HuH-7.5 (cell line): ENCODE measurements at places on chromosomes 12 and 14.

DNA sequence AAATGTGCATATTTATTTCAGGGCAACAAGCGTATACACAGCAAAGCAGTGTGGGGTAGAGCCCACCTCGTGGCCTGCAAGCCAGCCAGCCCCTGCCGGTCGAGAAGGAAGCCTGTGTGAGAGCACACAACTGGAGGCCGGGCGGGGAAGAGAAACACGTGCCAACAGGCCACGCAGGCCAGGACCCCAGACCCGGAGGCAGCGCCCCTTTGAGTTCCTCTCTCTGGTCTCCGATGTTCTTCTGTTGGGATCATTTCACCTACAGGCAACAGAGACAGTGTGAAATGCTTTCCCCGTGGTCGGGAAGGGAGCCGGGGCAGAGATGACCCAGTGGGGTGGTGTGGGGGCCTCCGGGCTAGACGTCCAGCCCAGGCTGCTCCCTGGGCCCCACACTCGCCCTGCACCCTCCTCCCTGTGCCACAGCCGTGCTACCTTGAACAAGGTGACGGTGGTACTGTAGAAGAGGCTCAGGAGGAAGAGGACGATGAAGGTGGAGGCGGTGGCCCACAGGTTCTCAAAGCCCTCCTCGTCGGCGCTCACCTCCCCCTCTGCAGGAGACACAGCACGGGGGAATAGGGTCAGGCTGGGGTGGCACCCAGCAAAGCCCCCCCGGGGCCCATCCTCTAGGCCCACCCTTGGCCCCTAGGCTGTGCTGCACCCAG, 325.5 kb downstream of the TMEM121 start:
- DNase-seq = no peak

GRCh38 chr12:15590180-15590826, 198.9 kb downstream of the EPS8 start:
- peak; percentile 38 for DNase-seq

DNA sequence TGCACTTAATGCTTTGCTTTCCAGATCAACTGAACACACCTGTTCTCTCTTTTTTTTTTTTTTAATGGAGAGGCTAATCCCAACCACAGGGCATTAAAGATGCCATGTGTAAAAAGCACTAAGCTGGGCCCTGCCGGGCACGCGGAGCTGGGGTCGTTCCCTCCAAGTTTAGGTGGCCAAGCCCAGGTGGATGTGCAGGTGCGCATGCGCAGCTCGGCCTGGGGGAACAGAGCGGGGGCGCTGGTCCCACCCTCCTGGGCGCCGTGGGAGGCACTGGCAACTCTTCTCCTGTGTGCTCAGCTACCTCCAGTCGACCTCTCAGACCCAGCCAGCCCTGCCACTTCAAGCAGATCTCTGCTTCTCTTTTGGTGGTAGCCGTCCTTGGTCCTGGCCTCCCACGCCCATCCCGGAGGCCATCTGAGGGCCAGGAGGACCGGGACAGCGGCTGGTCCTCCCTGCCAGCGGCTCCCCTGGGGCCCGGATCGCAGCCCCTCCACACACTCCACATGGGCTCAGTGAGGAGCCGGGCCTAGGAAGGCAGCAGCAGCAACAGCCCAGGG, 679.3 kb downstream of the BCL11B start:
- no peak for DNase-seq

GRCh38 chr14:68473794-68474193, 319.1 kb downstream of the ZFP36L1 start:
- DNase-seq = no peak

DNA sequence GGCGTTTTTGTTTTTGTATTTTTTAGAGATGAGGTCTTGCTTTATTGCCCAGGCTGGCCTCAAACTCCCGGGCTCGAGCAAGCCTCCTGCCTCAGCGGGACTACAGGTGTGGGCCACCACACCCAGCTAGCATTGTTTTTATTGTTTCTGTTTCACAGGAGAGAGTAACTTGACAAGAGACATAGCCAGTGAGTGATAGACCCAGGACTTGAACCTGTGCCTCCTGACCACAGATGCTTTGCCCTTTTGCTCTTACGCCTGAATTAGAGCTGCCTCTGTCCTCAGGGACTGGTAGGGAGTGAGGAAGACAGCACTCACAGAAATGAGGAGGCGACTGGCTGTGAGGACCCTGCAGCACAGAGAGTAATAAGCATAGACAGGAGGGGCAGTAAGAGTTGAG, 2.3 kb downstream of the EVL start:
- no peak for DNase-seq

GRCh38 chr12:120077260-120077659, 39.3 kb downstream of the RAB35 start:
- DNase-seq = no peak

- DNase-seq = no peak
These were observed 83.3 kb downstream of the KITLG start for GRCh38 chr12:88496891-88497371.

GRCh38 chr12:12440784-12441428, 84.0 kb downstream of the BORCS5 start:
- DNase-seq = no peak

DNA sequence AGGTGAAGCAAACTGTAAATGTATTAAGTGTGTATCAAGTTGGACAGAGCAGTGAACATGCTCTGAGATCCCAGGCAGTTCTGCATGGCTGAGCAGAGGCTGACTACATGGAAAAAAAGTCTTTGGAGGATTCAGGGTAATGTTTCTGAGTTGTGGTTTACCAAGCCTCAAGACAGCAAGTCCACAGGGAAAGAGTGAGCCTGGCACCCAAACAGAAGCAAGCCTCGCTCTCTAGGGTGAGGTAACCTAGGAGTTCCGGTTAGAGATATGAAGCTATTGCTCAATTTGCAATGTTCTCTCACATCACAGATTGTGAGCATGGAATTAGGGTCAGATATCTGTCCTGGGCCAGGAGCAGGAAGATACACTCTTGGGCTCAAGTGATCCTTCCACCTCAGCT, 158.6 kb downstream of the MON2 start:
- DNase-seq = peak; percentile 46

DNA sequence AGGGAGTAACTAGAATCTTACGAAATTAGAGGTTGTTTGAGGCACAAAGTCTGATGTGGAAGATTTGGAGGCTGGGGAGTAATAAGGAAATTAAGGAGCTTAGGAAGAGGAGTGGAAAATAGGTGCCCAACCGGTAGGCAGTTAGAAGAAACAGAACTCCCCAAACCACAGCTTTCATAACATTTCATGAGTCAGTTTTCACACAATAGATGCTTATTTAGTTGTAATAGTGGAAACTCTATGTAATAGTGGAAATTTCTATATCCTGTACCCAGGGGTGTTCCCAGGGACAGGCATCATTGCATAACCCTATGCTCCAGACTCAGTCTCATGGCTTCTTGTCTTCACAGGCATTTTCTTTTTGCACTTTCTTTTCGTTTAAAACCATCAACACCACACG, 8.3 kb downstream of the C3AR1 start:
- no peak for DNase-seq

GRCh38 chr14:64725261-64725815, 21.1 kb downstream of the PLEKHG3 start:
- DNase-seq = no peak

DNA sequence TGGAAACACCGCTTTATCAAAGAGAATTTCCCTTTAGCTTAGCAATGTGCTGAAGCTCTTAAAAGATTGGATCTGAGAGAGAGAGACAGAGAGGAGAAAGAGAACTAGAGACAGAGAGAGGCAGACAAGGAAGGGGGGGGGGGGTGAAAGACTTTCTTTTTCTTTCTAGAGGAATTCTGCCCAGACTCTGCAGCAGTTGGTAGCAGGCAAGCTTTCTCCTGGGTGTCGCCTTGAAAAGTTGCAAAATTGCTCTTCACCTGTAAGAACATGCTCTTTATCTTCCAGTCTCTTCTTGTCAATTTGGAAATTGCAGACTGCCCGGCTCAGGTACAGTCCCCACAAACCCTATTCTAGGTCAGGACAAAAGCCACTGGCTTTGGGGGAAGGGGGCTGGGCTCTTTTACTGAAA, 2.9 kb upstream of the OTX2 start:
- no peak for DNase-seq
